ENCODE measurements at places on chromosomes 7 and 10.
A peak's percentile ranks its signal among the peaks of the same experiment; 100 is the strongest.

DNA sequence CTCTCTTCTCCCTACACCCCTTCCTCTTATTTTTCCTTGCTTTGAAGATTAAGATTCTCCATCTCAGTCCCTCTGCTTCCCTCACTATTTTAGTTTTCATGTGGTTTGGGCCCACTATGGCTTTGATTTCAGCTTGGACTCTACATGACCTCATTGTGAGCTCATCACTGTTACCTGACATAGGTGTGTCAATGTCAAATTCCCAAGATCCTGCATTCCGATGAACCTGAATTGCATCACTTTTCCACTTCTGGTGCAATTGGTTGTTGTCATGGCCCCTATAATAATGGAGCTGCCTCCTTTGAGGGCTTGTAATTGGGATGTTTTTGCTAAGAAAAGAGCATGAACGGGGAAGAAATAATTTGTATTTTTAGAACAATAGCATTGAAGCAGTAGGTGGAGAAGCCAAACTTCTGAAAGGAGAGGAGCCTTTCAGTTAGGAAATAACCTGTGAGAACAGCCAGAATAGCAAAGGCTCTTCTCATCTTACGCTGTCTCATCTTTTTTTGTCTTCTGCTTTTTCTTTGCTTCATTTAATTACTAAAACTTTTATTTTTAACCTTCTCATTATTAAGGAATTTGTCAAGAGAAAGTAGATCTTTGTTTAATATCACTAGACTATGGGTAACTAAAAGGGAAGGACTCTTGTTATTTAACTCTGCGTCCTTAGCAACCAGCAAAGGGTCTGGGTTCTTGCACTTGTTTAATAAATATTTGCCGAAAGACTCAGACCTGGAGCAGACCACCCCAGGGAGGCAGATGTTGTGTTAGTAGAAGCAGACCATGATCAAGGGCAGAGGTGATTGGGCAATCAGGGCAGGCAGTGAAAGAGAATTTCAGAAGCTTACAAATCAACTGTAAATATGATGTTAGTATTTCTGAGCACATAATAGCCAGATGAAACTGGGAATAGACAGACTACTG, 95.4 kb downstream of the TES start:
- H3K4me1 ChIP-seq = no peaks in the 10 kb centered on the region
- no peak overlapping the region for H3K4me3 ChIP-seq
- no peak for DNase-seq
- H3K27me3 ChIP-seq = no peaks in the 10 kb centered on the region

DNA sequence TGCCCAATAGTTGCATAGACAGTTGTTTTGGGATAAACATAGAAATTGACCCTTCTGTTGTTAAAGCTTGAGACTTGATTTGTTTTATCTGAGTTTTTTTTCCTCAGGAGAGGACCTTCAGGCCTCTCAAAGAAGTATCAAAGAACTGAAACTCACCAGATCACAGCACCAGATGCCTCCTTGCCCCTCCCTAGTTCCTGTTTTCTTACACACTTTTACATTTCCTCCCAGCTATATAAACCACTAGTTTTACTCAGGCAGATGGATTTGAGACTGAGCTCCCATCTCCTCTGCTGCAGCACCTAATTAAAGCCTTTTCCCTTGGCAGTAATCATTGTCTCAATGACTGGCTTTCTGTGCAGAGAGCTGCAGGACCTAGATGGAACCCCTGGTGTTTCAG, 150.6 kb upstream of the NRG3 start:
- H3K36me3 ChIP-seq = no peaks in the 10 kb centered on the region
- no peak overlapping the region for H3K27ac ChIP-seq
- no peak overlapping the region for H3K4me3 ChIP-seq
- no peaks in the 10 kb centered on the region for H3K27me3 ChIP-seq

- no peak overlapping the region for H3K27ac ChIP-seq
- H3K36me3 ChIP-seq = no peaks in the 10 kb centered on the region
- no peak overlapping the region for H3K4me3 ChIP-seq
- H3K4me1 ChIP-seq = no peaks in the 10 kb centered on the region
These were observed 260.3 kb upstream of the TCERG1L start for GRCh38 chr10:131571865-131572264.

DNA sequence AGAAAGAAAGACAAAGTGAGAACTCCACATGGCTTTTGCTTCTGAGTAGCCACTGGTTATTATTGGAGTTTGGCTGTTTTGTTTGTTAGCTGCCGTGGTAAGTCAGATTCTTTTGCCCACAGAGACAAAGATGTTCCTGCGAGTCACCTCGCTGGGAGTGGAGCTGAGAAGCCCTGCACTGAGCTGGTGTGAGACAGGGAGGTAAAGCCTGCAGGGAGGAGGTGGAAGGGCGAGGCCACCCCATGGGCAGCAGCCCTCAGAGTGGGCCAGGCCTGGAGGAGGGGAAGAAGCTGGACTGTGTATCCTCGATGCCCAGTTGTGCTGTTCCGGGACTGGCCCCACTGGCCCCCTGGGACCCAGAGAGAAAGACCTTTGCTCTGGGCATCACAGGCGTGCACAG, 14.3 kb upstream of the NOM1 start:
- no peaks in the 10 kb centered on the region for H3K4me1 ChIP-seq
- H3K4me3 ChIP-seq = no peak overlapping the region
- no peak for DNase-seq

DNA sequence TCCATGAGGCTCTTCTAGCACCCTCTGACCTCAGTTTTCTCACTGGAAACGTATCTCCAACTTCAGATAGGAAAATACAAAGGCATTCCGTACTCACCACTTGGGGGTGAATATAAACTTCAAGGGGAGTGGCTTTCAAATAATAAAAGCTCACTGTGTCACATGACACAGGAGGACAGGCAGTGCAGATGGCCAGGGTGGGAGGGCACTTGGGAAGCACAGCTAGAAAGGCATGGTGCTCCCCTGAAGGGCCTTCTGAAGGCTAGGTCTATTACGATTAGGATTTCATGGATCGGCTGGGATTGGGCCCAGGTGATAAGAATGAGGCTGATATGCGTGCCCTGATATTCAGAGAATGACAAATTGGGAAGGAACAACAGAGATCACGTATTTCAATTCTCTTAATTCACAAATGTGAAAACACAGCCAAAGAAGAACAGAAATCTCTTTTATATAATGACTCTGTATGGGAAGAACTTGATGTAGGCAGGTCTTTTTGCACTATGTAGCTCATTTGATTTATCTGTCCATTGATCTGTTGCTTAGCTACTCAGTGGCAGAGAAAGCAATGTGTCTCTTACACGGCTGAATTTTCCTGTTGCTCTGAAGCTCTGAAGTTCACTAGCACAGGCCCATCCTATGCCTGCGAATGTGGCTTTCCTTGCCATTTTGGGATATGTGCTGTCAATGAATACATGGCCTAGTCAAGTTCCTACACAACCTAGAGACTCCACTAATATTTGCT, 83.0 kb downstream of the BEND7 start:
- no peak overlapping the region for H3K27ac ChIP-seq
- no peak for DNase-seq
- H3K4me3 ChIP-seq = no peak overlapping the region
- peaks cover 46% of the 10 kb centered on the region for H3K36me3 ChIP-seq

DNA sequence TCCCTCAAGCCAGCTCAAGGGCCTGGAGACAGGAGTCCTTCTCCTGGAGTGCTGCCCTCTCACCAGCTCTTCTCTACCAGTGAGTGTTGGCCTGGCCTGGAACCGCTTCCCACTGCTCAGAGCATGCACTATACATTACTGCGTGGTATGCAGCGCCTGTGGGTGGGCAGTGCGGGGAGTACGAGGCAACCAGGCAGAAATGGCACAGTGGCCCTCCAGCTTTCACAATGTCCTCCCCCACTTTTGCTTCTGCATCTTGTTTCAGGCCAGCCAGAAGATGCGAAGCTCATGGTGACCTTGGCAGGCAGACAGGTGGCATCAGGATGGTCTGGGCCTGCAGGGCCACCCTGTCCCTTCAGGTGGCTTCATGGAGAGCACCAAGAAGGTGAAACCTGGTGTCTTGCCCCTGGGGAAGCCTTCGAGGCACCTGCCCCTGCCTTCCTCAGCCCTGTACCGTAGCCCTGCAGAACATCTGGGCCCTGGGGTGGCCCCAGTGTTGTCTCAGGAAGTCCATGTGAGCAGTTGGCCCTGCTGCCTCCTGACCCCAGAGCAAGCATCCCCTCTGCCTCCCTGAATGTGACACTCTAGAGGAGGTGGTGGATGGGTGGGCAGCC, 35.8 kb downstream of the RASGEF1A start:
- no peak for DNase-seq
- peaks cover 36% of the 10 kb centered on the region for H3K27me3 ChIP-seq
- H3K4me1 ChIP-seq = no peaks in the 10 kb centered on the region
- no peak overlapping the region for H3K4me3 ChIP-seq

DNA sequence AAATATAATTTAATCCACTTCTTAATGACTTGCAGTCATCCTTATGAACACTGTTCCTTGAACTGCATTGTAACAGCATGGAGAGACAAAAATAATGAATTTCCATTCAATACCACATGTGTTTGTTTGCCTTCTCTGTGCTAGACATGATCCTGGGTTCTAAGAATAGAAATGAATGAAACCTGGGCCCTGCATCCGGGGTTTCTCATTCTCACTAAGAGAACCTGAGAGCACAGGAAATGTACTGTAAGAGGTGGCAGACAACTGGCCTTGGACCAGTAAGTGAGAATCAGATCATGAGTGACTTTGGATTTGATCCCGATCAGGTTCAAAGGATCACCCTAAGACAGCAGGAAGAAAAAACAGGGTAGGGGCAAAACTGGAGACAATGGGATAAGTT, 37.2 kb upstream of the CUL1 start:
- H3K4me1 ChIP-seq = no peaks in the 10 kb centered on the region
- no peaks in the 10 kb centered on the region for H3K36me3 ChIP-seq
- DNase-seq = no peak
- H3K27ac ChIP-seq = no peak overlapping the region
- no peak overlapping the region for H3K4me3 ChIP-seq

- H3K27me3 ChIP-seq = no peaks in the 10 kb centered on the region
- no peak for DNase-seq
- H3K27ac ChIP-seq = no peak overlapping the region
- H3K36me3 ChIP-seq = no peaks in the 10 kb centered on the region
- H3K4me1 ChIP-seq = no peaks in the 10 kb centered on the region
These were observed 1149.5 kb upstream of the POT1 start for GRCh38 chr7:126079151-126079550.

DNA sequence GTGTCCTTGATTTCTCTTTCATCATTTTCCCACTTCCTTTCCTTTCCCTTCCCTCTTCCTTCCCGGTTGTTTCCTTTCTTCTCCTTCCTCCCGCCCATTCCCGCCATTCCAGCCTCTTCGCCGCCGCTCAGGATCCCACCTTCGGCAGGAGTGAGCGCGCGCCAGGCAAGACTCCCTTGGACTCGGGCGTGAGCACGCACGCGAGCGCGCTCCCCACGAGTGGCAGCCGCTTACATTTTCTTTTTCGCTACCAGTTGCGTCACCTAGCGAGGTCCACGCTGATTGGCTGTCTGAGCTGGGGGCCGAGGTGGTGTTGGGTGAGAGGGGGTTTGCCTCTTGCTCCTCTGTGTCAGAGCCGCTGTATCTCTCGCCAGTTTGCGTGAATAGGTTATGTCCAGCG, 11.8 kb downstream of the ZAN start:
- H3K27me3 ChIP-seq = no peaks in the 10 kb centered on the region
- DNase-seq = no peak
- no peak overlapping the region for H3K27ac ChIP-seq
- H3K4me3 ChIP-seq = no peak overlapping the region

GRCh38 chr10:35417313-35417625, 81.0 kb downstream of the CCNY start:
- H3K36me3 ChIP-seq = no peaks in the 10 kb centered on the region
- peak overlapping the region; percentile 7 for H3K27ac ChIP-seq
- H3K4me1 ChIP-seq = peaks cover 72% of the 10 kb centered on the region

DNA sequence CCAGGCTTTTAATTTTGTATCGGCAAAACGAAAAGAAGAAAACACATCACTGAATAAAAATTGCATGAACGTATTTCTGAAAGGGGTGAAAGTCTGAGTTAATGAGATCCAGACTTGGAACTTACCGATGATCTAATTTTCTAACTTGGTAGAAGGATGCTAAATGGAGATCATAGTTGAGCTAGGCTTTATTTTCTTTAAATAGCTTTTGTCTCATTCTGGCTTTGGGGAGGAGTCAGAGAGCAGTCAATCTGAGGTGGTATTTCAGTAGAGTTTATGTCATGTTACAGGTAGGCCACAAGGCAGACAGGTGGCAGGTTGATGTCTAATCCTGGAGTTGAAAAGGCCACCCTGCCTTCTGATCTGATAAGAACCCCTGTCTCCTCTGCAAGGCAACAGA, 161.9 kb downstream of the KIAA1217 start:
- H3K4me1 ChIP-seq = peaks cover 34% of the 10 kb centered on the region
- peak overlapping the region; percentile 81 for H3K27ac ChIP-seq
- no peak overlapping the region for H3K4me3 ChIP-seq
- no peaks in the 10 kb centered on the region for H3K36me3 ChIP-seq
- no peak for DNase-seq

DNA sequence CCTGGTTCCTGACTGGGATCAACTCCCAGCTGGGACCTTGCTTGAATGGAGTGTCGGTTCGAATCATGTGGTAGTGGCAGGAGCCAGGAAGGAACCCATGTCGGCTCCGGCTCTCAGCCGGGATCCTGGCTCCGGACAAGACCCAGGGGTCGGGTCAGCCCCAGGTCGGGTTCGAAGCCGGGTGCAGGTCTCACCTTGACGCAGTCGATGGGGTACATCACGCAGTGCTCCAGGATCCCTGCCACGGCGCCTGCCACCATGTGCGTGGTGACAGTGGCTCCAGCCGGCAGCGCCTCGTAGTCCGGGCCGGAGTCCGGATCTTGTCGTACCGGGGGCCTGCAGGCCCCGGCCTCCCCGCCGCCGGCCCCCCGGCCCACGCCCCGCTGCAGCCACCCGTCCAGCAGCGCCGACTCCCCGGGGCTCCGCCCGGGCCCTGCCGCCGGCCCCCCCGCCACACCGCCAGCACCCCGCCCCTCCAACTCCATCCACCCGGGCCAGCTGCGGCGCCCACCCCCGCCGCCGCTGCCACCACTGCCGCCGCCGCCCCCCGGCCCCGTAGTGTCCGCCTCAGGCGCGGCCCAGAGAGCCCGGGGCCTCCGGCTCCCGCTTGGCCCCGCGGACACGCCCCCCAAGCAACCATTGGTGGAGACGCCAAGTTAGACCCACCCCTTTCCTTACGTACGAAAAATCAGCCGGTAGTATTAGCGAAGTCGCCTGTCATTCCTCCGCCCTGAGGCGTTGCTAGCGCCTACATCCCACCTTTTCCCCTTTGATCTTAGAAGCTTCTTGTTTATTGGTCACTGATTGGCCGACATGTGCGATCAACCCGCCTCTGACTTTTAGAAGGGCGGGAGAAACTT, at the start of gene SLC25A28:
Gene SLC25A28, minus strand, starts transcription at position 589 of the 860 bp plus-strand sequence. Its CDS starts 104 bp downstream, at position 485.
- H3K27ac ChIP-seq = peak within 1 kb of the TSS; percentile 92
- H3K4me1 ChIP-seq = peaks cover 35% of the 10 kb centered on the region
- H3K27me3 ChIP-seq = no peaks in the 10 kb centered on the region
- peak; percentile 96 for DNase-seq

Data from psoas muscle (tissue), 8 donors.